ENCODE measurements at places on chromosomes 13 and 19.

GRCh38 chr13:38002606-38003005 is 133.0 kb upstream of the TRPC4 start:
- DNase-seq = no peak

DNA sequence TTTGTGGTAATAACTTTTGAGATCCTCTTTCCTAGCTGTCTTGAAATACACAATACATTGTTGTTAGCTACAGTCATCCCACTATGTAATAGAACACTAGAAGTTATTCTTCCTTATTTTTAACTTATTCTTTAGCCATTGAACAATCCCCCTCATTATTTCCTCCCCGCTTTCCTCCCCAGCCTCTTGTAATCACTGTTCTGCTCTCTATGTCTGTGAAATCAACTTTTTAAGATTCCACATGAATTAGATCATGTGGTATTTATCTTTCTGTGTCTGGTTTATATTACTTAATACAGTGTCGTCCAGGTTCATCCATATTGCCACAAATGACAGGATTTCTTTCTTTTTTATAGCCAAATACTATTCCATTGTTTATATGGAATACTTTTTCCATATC is 72.9 kb downstream of the SLC10A2 start:
- no peak for DNase-seq

DNA sequence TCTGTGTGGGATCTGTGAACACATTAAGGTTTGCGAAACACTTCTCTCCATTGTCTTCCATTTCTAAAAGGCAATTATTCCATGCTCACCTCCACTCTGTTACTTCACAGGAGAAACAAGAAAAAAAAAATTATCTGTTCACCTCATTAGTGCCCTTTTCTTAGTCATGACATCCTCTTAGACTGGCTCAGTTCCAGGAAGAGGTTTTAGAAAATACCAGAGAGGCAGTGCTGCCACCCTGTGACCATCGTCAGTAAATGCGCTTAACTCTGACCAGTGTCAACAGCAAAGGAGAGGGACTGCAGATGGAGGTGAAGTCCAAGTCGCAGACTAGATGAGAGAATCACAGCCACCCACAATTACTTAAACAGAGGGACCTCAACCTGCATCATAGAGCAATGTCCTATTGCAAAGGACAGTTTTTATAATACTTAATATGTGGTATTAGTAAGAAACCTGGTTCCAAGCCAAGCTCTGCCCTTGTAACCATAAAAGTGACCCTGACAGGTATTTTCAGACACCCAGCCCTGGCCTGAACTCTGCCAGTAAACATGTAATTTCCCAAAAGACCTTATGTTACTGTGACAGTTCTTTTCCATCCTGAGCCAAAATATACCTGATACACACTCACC is 19.4 kb downstream of the CEACAM21 start:
- DNase-seq = peak; percentile 32

GRCh38 chr13:101835920-101836319 is 383.4 kb downstream of the ITGBL1 start:
- no peak for DNase-seq

DNA sequence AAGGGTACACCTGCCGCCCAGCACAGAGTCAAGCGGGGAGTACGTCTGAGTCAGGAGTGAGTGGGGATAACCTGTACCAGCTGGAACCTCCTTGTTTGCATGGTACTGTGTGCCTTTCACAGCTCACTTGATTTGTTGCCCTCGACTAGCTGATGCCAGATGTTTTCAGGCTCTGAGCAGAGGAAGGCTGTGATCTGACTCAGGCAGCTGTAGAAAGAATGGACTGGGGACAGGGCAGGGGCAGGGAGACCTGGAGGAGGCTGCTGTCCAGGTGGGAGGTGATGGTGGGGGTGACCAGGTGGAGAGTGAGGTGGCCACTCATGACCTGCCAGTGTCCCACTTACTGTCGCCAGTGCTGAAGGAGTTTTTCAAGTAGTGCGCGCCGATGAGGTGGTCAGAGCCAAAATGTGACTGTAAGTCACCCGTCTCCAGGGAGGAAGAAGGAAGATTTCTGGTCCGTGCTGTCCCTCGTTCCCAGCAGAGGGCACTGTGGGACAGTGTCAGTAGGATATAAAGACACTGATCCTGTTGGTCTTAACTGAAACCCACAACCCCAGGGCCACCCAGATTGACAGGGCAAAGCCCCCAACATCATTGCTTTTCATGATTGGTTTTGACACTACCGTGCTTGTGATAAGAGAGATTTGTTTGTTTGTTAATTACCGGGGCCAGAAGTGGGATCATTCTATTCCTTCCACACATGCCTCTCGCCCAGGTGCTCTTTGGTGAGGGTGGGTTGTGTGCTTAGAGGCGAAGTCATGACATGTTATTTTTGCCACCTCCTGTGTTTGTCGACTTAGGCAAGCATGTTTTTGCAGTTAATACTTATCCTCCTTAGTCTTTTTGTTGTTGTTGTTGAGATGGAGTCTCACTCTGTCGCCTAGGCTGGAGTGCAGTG is 128.4 kb downstream of the DPF1 start:
- peak; percentile 16 for DNase-seq

GRCh38 chr19:41351339-41352245 is 2.1 kb downstream of the TGFB1 start:
- peak; percentile 70 for DNase-seq

GRCh38 chr13:24091080-24091479 is 69.4 kb upstream of the SPATA13 start:
- no peak for DNase-seq

GRCh38 chr19:11486661-11487503 is 6.0 kb upstream of the ELAVL3 start:
- DNase-seq = no peak

- DNase-seq = no peak
Observed at GRCh38 chr19:16042533-16043085, 33.7 kb upstream of the TPM4 start.

DNA sequence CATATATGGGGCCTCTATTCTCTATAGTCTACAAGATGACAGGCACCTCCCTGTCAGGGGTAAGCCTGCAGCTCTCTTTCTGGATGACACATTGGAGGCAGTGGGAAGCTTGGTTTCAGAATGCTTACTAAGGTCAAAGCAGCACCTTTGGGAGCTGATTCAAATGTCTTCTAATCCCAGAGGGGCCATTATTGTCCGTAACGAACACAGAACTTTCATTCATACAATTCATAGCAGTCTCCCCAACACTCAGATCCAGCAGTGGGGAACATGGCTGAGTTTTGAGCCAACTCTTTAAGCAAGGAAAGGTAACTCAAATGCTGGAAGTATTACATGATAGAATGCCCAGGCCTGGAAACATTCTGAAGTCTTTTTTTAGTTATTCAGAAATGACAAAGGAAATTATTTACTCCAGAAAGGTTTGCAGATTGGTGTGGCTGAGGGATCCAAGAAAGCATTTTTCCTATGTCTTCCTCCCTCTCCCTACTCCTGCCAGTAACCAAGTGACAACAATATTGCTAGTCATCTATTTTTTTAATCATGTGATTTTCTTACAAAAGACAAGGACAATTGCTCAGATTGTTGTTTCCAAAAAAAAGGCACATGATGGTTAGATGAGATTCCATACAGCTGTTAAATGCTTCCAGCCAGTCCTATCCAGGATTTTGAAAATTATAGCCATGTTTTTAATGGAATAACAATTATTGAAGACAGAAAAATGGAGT is 118.7 kb downstream of the FOXO1 start:
- DNase-seq = no peak

GRCh38 chr13:31638577-31638976 is 100.7 kb upstream of the RXFP2 start:
- DNase-seq = no peak

DNA sequence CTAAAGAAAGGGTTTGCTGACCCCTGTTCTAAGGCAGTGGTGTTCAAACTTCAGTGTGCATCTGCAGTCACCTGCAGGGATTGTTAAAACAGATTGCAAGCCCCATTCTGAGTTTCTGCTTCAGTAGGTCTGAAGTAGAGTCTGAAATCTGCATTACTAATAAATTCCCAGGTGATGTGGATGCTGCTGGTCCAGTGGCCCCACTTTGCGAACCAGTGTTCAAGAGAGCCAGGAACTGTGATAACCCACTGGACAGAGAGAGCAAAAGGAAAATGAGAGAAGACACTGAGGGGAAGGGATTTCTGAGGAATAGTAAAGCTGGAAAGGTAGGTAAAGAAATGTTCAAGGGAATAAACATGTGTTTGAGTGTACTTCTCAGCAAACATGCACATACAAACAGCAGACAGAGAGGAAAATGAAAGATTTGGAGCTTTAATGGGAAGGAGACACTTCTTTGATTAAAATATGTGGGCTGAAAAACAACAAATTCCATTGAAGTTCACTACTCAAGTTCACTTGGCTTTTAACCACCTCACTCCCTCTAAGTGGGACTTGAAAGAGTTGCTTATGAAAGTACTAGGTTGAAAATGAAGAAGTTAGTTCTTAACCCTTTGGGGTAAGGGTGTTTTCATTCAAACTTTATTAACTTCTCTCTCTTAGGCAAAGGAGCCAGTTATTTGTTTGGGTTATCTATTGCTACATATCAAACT is 26.4 kb upstream of the FAM216B start:
- DNase-seq = no peak

GRCh38 chr19:3145909-3146676 is 10.3 kb downstream of the GNA15 start:
- no peak for DNase-seq

DNA sequence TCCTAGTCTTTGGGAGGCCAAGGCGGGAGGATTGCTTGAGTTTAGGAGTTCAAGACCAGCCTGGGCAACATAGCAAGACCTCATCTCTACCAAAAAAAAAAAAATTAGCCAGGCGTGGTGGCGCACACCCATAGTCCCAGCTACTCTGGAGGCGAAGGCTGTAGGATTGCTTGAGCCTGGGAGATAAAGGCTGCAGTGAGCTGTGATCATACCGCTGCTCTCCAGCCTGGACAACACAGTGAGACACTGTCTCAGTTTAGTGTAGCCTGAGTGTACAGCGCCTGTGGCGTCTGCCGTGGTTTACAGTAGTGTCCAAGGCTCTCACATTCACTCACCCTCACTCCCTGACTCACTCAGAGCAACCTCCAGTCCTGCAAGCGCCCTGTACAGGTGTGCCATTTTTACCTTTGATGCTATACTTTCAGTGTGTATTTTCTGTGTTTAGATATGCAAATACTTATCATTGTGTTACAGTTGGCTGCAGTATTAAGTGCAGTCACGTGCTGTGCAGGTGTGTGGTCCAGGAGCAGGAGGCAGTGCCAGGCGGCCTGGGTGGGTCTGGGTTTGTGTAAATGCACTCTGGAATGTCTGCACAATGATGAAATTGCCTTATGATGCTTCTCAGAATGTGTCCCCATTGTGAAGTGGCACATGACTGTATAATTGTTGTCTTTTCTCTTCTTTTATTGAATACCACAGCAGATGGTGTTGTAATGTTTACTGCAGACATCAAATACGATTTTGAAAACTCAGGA is 36.1 kb upstream of the DCUN1D2 start:
- no peak for DNase-seq

GRCh38 chr19:54428323-54429175 is 13.3 kb downstream of the TTYH1 start:
- no peak for DNase-seq

- DNase-seq = no peak
Observed at GRCh38 chr13:66212511-66212910, 1017.6 kb downstream of the PCDH9 start.

- DNase-seq = no peak
Observed at GRCh38 chr13:79482281-79482970, 1.5 kb downstream of the NDFIP2 start.

- DNase-seq = no peak
Observed at GRCh38 chr19:46744005-46744691, 1.7 kb upstream of the FKRP start.

DNA sequence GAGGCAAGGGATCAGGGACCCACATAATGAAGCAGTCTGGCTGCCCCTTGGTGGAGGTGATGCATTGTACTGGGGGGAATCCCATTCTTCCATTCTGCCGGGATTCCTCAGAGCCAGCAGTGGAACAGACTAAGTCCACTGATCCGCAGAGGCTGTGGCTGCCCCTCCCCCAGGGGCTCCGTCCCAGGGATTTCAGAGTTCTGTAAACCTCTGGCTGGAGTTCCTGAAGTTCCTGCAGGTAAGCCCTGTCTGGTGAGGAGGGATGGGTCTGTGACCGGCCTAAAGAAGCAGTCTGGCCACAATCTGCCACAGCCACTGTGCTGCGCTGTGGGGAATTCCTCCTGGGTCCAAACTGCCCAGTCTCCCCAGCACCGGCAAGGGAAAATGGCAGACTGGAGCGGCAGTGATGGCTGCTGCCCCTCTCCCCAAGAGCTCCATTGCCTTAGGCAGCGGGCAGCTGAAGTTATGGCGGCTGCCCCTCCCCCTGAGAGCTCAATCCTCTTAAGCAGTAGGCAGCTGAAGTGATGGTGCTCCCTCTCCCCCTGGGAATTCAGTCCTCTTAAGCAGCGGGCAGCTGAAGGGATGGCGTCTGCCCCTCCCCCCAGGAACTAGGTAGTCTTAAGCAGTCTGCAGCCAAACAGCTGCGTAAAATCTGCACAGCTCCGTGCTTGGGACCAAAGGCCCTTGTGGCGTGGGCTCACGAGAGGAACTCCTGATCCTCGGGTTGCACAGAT is 155.7 kb downstream of the PCDH17 start:
- no peak for DNase-seq

DNA sequence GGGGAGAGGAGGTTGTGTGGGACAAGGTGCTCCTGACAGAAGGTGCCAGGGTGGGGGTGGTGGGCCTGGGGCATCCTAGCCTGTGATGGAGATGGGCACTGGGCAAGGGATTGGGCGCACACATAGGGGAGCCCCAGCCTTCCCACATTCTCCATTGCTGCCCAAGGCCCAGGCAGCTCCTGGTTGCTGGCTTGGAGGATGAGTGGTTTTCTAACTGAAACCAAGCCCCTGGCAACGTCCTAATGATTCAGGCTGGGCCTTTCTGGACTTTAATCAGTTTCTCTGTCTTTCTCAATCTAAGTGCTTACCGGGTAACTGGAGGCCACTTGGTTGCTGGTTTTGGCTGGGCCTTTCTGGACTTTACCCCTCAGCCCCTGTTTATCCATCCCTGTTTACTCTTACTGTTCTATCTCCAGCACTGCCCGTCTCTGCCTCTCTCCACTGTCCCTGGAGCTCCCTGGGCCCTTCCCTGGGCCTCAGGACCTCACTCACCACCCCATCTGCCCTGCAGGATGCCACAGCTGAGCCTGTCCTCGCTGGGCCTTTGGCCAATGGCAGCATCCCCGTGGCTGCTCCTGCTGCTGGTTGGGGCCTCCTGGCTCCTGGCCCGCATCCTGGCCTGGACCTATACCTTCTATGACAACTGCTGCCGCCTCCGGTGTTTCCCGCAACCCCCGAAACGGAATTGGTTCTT is 354 bp downstream of the CYP4F3 start:
- DNase-seq = no peak

DNA sequence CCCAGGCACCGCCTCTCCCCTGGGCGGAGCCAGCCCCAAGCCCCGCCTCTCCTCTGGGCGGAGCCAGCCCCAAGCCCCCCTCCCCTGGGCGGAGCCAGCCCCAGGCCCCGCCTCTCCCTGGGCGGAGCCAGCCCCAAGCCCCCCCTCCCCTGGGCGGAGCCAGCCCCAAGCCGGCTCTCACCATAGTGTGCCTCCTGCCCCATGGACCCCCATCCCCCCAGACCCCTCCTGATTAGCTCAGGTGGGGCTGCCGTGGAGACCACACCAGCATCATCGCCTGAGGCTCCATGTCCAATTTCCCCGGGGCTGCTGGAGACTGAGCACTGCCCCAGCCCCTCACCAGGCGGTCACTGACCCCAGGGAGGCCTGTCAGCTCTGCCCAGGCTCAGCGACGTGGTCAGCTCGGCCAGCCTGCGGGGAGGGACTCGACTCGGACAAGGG is 4.2 kb upstream of the MADCAM1 start:
- no peak for DNase-seq

GRCh38 chr19:5865772-5866171 is 4.6 kb downstream of the FUT5 start:
- no peak for DNase-seq

- no peak for DNase-seq
Observed at GRCh38 chr19:46606019-46606418, 4.9 kb downstream of the CALM3 start.

- DNase-seq = peak; percentile 29
Observed at GRCh38 chr19:1408300-1409203, 1.2 kb downstream of the DAZAP1 start.
